ENCODE measurements at places on chromosomes 2 and 18.

DNA sequence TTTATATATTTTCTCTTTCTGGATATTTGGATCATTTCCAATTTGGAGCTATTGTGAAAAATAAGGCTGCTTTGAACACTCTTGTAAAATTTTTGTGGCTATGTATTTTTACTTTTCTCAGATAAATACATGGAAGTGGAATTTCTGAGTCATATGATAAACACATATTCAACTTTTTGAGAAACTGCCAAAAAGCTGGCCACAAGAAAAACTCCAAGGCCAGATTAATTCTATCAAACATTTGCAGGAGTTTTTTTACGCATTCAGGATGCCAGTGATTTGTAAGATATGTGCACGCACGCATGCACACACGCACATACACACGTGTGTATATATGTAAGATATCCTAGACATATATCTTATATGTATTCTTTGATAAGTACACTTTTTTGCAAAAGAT lies 477.5 kb upstream of the SPHKAP start:
- no peak for DNase-seq

GRCh38 chr2:219299372-219299760 lies 9.8 kb downstream of the PTPRN start:
- DNase-seq = no peak

DNA sequence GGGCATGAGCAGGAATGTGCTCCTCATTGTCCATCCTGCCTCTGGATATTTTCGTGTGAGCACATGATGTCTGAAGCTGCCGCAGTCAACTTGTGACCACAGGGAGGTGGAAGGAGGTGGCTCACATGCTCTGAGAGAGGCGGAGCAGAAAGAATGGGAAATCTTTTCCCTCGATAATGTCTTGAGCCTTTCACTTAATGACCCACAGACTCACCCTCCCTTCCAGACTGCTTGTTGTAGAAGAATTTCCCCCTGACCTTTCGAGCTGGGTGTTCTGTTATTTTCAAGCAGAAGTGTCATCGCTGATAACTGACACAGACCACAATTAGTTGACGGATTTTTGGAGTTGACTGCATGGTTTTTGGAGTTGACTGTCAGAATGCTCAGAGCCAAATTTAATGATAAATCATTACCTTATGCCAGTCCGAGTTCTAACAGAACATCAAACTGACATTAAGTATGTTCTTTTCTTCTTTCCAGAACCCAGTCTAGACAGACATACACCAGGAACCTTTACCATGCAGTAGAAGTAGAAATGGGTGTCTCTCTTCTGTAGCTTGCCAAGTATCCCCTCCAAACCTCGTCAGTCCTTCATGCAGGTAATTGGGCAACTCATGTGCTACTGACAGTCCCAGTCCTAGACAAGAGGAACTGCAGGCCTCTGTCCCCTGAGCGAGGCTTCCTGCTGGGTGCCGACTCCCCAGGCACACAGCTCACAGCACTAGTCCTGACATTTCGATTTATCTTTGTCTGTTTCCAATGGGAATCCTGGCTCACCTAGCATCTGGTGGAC lies 29.4 kb upstream of the RTTN start:
- DNase-seq = no peak

- DNase-seq = no peak
These were observed 957.1 kb upstream of the CHAC2 start for GRCh38 chr2:52810460-52810859.

- no peak for DNase-seq
These were observed 15.4 kb downstream of the FHOD3 start for GRCh38 chr18:36312806-36313395.

DNA sequence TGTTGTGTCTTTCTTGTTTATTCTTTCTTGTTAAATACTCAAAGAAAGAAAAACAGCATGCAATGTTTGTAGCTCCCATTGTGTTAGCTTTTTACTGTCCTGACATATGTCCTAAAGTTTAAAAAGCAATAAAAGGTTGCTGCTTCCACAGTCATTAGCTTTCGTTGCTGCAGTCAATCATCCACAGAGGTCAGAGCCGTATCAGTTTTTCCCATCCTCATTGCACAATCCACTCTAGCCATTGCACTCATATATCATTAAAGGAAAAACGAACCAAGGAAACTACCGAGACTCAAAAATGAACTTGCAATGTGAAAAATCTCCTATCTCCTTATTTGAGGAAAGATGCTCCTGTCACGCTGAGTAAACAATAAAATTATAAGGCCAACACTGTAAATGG lies 954.1 kb downstream of the DPP10 start:
- no peak for DNase-seq

DNA sequence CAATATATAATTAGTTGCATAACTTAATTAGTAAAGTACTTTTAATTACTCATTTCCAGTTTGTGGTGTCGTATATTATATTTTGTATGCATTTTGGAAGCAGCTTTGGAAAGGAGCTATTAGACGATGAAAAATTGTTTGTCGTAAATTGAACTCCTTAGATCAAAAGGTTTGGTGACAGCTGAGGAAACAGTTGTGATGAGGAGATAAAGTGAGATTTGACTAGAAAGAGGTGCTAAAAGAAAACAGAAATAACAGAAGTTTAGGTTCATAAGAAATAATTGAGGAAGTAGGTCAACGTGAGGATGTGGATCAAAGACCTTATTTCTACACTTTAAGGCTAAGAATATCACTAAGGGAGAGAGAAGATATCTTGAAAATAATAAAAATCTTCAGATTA lies 141.9 kb upstream of the NETO1 start:
- no peak for DNase-seq

- DNase-seq = no peak
These were observed 26.9 kb downstream of the ANO7 start for GRCh38 chr2:241215421-241215820.

GRCh38 chr2:25018681-25019080 lies 23.2 kb upstream of the EFR3B start:
- DNase-seq = no peak

- DNase-seq = no peak
These were observed 29.6 kb downstream of the PLB1 start for GRCh38 chr2:28525481-28525880.

DNA sequence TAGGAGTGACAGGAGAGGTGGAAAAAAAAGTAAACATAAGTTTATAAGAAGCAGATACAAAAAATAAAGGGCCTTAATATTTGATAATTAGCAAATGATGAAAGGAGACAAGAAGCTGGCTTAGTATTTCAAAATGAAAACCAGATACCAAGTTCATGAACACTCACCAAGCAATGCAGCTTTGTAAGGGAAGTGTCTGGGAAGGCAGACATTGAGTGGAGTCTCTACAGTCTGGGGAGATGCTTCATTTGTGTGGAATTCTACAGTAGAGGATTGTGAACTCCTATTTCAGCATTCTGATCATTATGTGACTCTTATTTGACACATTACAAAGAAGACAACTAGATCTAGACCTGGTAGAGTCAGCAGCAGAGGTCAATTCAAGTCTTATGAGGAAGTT lies 1072.7 kb downstream of the DSC3 start:
- no peak for DNase-seq

DNA sequence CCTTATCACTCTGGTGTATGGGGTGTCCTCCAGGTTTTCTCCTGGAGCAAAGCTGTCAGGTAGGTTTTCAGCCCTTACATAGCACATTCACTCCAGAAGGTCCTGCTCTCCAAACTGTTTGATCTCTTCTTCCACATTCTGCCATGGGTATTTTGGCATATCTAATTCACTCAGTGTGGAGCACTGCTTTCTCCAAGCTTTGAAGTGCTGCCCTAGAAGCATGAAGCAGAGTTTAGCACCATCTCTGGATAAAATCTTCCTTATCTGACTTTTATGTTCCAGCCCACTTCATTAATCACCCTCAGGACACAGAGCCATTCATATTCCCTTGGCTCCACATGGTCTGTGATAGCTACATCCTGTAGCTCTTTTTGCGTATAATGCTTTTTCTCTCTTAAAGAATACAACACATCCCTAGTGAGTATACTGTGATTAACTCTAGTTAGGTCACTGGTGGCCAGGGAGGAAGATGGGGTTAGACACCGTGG lies 56.7 kb upstream of the ARHGAP28 start:
- DNase-seq = no peak

GRCh38 chr2:71629771-71630453 lies 176.6 kb downstream of the DYSF start:
- DNase-seq = no peak

GRCh38 chr2:178250429-178250828 lies 56.1 kb downstream of the OSBPL6 start:
- DNase-seq = no peak

GRCh38 chr2:215522237-215522636 lies 86.4 kb upstream of the FN1 start:
- no peak for DNase-seq

DNA sequence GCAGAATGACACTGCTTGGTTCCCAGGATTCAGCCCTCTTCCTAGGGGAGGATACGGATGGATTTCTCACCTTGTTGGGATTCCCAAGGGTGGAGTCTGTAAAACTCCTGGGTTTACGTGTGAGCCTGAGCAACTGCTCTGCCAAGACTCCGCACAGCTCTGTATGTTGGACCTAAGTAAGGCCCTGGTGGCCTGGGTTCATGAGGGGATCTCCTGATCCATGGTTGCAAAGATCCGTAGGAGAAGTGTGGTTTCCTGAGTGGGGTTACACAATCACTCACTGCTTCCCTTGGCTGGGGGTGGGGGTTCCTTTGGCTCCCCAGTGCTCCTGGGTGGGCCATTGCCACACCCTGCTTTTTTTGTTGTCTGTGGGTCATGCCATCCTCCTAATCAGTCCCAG lies 37.7 kb downstream of the ANKRD12 start:
- no peak for DNase-seq

- DNase-seq = no peak
These were observed 48.1 kb downstream of the MERTK start for GRCh38 chr2:111946294-111947114.

DNA sequence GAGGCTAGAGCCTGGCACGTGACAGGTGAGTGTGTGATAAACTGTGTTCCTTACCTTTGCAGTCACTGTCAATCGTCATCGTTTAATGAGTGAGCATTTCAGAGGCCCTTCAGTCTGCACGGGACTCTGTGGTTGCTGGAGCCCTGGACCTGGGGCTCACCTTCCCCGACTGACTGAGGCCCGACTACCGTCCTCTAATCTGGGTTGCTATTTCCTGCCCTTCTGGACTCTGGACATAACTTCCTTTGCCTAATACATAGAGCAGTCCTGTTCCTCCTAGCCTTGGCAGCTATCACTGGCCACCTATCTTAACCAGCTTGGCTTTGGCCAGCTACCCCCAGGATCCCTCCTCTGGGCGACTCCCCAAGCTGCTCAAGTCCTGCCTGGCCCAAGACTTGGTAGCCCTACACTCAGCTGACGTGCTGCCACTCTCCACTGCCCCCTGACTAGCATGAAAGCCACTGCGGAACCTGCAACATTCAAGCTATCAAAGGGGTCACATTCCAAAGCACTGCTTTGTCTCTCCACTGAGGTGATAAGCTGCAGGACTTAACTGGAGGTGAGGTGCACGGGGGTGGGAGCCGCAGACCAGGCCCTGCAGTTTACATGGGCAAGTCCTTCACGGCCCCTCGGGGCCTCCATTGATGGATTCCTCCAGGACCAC lies 11.1 kb upstream of the RAB17 start:
- DNase-seq = no peak

DNA sequence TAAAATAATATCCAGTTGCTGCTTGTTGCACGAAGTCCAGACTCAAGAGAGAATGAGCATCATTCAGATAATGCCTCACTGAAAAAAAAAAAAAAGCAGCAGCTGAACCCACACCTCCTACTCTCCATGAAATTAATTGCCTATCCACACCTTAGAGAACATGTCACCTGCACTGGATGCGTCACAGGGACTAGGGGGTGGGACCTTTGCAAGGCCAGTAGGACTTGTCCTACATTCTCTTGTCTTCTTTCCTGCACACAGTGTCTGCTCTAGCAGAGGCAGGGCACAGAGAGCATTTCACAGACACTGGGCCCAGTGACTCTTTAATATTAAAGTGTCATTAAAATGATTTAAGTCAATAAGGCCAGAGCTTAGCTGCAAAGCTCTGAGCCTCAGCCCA lies at the start of gene ABCA12:
TSS of gene ABCA12 (minus strand) at position 148 of the 400 bp plus-strand sequence. CDS start 418 bp downstream, outside the sequence.
- DNase-seq = no peak

GRCh38 chr2:58347810-58348209 lies 106.7 kb upstream of the FANCL start:
- no peak for DNase-seq

GRCh38 chr2:86366651-86367498 lies 29.4 kb upstream of the REEP1 start:
- no peak for DNase-seq

GRCh38 chr2:174516501-174517378 lies 29.9 kb upstream of the GPR155 start:
- no peak for DNase-seq

DNA sequence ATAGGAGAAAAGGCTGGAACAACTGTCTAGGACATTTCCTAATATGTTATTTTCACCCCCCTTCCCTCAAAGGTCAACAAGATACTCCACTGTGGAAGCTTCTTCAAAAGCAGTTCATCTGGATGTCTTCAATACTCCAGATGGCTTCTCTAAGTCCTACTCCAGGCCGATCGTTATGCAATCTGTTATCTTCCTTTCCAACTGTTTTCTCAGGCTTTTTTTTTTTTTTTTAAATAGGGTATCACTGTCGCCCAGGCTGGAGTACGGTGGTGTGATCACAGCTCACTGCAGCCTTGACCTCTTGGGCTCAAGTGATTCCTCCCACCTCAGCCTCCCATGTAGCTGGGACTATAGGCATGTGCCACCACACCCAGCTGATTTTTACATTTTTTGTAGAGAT lies 26.3 kb downstream of the ATP8B1 start:
- DNase-seq = no peak

GRCh38 chr2:145044491-145044890 lies 524.6 kb upstream of the ZEB2 start:
- no peak for DNase-seq

GRCh38 chr2:224734949-224735348 lies 18.8 kb upstream of the CCDC195 start:
- DNase-seq = no peak

GRCh38 chr2:120920454-120921148 lies 184.9 kb downstream of the GLI2 start:
- no peak for DNase-seq

Measured in GM12891 (cell line).